ENCODE measurements at places on chromosomes 16 and 17.

- no peak for DNase-seq
Observed at GRCh38 chr16:64745258-64745930, 376.5 kb downstream of the CDH11 start.

GRCh38 chr17:81621494-81622130, 15.3 kb downstream of the NPLOC4 start:
- DNase-seq = no peak

GRCh38 chr17:75661531-75661930, 5.4 kb downstream of the RECQL5 start:
- no peak for DNase-seq

GRCh38 chr17:51046514-51047384, 73.9 kb downstream of the SPAG9 start:
- DNase-seq = no peak

GRCh38 chr16:68083861-68084503, 1.2 kb upstream of the NFATC3 start:
- DNase-seq = no peak

GRCh38 chr17:78669975-78670518, 92.9 kb upstream of the DNAH17 start:
- DNase-seq = no peak

- DNase-seq = no peak
Observed at GRCh38 chr17:48037838-48038323, 284 bp upstream of the COPZ2 start.

DNA sequence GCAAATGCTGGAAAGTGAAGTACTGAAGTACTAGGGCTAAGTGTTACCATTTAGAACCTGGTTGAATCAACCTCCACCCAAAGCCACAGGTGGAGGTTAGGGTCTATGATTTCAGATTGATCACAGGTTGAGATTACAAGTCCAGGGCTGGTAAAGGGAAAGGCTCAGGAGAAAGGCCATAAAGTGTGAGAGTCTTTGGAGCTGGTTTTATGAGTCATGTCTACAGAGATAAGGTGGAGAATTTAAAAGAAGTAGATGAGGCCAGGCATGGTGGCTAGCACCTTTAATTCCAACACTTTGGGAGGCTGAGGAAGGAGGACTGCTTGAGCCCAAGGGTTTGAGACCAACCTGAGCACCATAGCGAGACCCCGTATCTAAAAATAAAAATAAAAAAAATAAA, 221.7 kb upstream of the CDH11 start:
- DNase-seq = no peak

DNA sequence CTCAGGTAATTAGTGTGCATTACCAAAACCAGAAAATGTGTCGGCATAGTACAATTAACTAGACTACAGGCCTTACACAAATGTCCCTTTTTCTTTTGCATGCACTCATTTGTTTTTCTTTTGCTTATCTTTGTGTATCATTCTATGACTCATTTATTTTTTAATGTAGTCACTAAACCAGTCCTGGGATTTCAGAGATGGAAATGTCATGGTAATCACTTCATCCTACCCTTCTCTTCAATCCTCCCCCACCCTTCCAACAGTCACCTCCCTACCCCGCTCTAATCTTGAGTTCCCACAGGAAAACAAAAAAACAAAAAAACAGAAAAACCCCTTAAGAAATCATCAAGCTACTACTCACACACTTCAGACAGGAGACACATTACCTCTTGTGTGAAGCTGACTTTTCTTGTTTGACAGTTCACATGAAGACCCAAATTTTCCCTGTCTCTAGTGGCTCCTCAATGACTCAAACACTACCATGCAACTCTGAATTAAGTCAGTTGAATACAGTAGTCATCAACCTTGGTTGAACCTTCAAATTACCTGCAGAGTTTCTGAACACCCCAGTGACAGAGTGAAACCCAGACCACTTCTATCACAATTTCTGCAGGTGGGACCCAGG, 242.4 kb upstream of the SALL1 start:
- DNase-seq = no peak

DNA sequence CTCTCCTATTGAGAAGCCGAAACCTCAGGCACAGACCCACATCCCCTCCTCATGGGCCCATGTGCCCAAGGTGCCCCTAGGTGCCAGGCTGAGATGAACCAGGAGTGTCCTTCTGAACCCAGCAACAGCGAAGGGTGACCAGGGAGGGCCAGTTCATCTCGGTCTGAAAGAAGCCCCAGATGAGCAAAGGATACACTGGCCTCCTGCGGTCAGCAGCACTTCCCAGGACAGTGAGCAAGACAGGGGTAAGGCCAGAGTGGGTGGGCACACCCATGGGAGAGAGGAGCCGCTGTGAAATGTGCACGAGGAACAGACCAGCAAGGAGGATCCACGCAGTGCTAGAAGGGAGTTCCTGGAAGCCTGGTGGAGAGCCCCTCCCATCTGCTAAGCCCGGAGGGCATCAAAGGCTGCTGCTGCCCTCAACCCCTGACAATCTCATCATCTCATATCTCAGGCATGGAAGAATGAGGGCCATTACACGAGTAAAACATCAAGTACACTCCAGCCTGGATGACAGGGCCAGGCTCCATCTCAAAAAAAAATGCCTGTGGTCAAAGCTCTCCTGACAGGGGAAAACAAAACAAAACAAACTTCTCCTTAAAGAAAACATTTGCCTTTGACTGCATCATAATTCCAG, 3.3 kb upstream of the HBZ start:
- DNase-seq = no peak

DNA sequence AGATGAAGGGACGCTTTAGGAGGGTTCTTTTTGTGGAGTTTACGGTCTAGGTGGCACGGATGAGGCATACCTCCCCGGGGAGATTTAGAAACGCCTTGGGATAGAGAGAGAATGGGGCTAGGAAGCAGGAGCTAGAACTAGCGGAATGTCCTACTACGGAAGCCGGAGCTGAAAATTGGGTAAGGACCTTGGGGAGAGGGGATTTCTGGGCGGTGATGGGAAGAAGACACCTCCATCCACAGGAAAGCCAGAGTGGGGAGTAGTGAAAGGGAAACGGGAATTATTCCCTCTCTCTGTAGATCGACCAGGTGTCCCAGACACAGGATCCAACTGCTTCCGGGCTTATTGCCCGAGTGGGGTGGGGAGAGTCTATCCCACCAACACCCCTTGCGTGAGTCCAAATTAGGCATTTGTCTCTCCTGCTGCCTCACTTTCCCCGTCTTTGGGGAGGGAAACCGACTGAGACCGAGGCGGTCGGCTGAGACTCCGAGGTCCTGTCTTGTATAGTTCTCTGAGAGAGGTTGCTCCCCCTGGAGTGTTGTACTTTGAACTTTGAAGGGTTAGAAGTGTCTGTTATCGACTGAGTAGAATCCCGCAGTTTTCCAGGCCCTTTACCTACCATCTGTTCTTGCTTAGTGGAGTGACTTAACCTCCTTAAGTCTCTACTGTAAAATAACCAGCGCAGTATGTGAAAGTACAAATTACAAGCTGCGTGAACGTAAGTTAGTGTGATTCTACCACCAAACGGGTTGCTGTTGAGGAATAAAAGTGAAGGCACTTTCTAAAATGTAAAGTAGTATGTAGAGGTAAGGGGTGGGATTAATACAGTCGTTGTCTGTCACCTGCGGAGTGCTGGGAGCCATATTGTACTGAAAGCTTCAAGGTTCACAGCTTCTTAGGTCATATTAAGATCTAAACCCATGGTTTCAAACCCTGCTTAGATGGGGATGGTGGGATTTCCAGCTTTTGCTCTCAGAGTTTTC, 1.0 kb downstream of the RSPRY1 start:
- peak; percentile 7 for DNase-seq
